ENCODE measurements at places on chromosomes 16 and 17.

- DNase-seq, result no peak
Measured at GRCh38 chr17:34826332-34826731, 134.9 kb downstream of the CCT6B start.

- no peak for DNase-seq
Measured at GRCh38 chr17:65617496-65617895, 56.0 kb upstream of the AXIN2 start.

- peak; percentile 64 for DNase-seq
Measured at GRCh38 chr16:78742501-78743283, 643.2 kb downstream of the WWOX start.

- no peak for DNase-seq
Measured at GRCh38 chr16:57630931-57631845, 2.8 kb downstream of the ADGRG1 start.

- DNase-seq, result no peak
Measured at GRCh38 chr17:14125518-14126137, 56.3 kb downstream of the COX10 start.

- DNase-seq, result no peak
Measured at GRCh38 chr16:88118376-88118775, 167.1 kb downstream of the BANP start.

GRCh38 chr16:83804366-83804765 lies 3.4 kb upstream of the HSBP1 start:
- DNase-seq, result no peak

DNA sequence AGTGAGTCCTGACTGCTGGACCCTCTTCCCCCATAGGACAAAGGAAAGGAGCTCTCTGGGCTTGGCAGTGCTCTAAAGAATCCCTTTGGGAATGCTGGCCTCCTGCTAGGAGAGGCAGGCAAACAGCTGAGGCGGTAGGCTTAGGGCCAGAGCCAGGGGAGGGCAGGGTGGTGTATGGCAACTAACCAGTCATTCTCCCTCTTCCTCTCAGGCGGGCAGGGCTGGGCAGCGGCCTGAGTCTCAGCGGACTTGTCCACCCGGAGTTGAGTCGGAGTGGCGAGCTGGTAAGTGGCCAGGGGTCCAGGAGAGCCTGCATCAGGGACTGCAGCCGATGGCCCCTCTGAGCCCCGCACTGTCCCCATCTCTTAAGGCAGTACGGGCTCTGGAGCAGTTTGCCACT lies 4.4 kb downstream of the ACADVL start:
- no peak for DNase-seq

GRCh38 chr16:70395345-70395901 lies 43.5 kb downstream of the ST3GAL2 start:
- DNase-seq, result peak; percentile 27

- no peak for DNase-seq
Measured at GRCh38 chr17:67053438-67054000, 9.2 kb downstream of the CACNG1 start.

GRCh38 chr16:30896261-30896888 lies at the start of gene CTF1:
Gene CTF1, plus strand, starts transcription at chr16:30896614. Its CDS starts 30 bp downstream, at chr16:30896644.
- DNase-seq, result no peak

GRCh38 chr17:79223471-79223870 lies 148.8 kb downstream of the ENGASE start:
- DNase-seq, result no peak

GRCh38 chr17:60888812-60889709 lies 211.4 kb downstream of the BCAS3 start:
- no peak for DNase-seq

GRCh38 chr16:55248058-55248457 lies 75.9 kb upstream of the IRX6 start:
- DNase-seq, result no peak

- DNase-seq, result no peak
Measured at GRCh38 chr16:62638964-62639870, 603.0 kb upstream of the CDH8 start.

- DNase-seq, result no peak
Measured at GRCh38 chr16:68893710-68894705, 50.7 kb downstream of the TANGO6 start.

DNA sequence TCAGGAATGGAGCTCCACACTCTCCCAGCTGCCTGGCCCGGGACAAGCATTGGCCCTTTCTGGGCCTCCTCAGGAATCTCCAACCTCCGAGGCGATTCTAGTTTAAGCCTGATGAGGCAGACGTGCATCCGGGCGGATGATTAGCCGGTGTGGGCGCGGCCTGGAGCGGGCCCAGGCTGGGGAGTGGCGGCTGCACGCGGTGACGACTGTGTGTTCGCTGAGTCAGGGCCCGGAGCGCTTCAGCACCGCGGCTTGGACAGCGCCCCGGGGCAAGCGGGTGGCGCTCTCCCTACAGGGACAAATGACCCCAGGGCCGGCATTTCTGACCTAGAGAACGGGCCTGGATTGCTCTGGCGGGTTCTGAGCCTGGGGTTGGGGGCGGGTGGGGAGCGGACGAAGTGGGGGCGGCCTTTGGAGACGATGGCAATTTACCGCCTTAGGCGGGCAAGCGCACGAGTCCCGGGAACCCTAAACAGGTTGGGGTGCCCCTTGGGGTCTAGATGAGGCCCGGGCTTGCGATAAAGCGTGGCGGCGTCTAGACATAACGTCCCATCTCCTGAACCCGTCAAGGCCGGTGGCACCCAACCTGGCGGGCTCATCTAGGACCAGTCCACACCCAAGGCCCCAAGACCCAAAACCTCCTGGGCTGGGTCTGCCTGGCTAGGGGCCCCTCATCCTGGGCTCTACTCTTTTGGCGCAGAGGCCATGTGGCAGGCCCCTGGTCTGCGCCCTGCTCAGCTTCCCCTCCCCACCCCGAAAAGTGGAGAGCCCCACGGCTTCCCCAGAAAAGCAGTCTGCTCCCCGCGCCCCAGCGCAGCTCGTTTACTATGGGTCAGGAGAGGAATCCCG lies 22.3 kb upstream of the ZNHIT3 start:
- DNase-seq, result no peak

- no peak for DNase-seq
Measured at GRCh38 chr17:58324056-58324408, 4.6 kb downstream of the TSPOAP1 start.

- DNase-seq, result no peak
Measured at GRCh38 chr17:77501751-77502625, 361.2 kb downstream of the SEC14L1 start.

DNA sequence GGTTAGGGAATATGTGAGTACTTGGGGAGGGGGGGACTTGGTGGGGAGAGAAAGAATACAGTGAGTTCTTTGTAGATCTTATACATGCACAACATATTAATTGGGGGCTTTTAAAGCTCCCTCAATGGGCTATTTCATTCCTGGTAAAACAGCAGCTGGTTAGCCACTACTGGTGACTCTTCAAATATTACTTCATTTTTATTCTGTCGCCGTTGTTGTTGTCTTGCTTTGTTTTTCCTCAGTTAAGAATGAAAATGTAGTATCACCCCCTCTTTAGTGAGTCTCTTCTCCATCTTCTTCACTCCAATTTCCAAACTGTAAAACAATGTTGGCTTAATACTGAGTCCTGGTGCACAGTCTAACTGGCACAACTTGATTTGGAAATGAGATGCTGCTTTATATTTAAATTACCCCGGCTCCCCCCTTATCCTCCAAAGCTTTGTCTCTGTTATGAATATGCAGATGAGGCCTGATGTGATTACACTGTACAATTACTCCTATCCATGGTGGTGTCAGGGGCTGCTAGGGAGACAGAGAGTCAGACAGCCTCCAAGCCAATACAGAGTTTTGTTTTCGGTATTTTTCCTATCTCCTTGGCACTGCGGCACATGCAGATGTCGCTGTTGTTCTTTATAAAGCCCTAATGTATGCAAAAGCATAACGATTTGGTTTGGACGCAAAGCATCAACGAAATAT lies 256.9 kb upstream of the PMFBP1 start:
- DNase-seq, result no peak

DNA sequence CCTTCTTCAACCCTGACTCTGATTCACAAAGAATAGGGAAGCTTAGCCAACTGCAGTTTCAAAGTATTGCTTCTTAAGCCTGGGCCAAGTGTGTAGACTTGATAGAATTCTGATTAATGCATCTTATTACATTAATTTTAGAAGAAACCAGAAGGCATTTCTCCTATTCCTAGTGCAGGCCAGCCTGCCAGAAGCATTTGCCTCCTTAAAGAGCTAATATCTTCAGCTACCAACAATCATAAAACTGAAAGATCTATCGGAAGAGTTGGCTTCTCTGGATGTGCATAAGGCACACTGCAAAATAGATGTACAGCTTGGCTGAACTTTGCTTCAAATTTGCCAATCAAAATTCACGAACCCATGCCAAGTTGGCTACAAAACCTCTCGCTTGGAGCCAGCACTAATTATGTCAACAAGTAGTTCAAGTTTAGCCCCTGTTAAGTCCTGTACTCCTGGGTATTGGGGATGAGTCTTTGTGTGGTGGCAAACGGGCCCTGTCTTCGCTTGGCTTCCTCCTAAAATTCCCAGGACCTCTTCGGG lies 717.8 kb downstream of the WWOX start:
- no peak for DNase-seq

GRCh38 chr17:2690165-2691068 lies 21.1 kb downstream of the CLUH start:
- DNase-seq, result no peak

DNA sequence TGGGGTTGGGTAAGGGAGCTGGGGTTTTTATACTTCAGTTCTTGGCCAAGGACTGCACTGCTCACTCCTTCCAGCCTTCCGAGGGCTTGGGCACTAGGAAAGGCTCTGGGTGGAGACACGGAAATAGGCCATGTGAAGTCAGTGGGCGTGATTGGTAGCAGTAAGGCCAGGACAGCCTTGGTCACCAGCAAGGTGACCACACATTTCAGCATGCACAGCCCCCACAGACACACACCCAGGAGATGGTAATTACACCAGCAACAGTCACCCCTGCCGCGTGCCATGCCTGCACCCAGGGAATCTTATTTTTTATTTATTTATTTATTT lies 252.5 kb downstream of the SEC14L1 start:
- no peak for DNase-seq

DNA sequence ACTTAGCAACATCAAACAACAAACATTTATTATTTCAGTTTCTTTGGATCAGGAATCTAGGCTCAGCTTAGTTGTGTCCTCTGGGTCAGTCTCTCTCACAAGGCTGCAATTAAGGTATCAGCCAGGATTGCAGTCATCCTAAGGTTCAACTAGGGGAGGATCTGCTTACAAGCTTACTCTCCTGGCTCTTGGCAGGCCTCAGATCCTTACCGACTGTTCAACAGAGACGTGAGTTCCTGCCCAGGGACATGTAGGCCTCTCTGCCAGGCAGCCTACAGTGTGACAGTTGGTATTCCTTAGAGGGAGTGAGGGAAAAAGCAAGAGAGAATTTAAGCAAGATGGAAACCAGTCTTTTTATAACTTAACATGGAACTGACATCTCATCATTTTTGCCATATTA lies 294.0 kb downstream of the ZFHX3 start:
- no peak for DNase-seq

DNA sequence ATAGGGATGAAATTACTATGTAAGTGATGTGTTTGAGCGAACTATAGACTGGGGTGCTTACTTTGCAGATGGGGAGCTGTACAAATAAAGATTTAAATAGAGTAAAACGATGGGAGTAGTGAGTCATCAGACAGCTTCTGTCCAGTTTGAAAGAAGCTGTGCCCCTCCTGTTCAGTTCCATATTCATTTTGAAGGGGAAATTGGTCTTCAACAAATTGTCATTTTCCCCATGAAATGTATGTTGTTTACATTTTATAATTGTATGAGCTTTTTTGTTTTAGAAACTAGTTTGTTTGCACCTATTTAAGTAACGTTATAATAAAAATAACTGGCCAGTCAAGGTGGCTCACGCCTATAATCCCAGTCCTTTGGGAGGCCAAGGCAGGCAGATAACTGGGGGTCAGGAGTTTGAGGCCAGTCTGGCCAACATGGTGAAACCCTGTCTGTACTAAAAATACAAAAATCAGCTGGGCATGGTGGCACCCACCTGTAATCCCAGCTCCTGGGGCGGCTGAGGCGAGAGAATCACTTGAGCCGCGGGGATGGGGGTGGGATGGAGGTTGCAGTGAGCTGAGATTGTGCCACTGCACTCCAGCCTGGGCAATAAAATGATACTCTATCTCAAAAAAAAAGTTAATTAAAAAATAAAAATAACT lies 20.2 kb downstream of the SEC14L1 start:
- DNase-seq, result no peak

DNA sequence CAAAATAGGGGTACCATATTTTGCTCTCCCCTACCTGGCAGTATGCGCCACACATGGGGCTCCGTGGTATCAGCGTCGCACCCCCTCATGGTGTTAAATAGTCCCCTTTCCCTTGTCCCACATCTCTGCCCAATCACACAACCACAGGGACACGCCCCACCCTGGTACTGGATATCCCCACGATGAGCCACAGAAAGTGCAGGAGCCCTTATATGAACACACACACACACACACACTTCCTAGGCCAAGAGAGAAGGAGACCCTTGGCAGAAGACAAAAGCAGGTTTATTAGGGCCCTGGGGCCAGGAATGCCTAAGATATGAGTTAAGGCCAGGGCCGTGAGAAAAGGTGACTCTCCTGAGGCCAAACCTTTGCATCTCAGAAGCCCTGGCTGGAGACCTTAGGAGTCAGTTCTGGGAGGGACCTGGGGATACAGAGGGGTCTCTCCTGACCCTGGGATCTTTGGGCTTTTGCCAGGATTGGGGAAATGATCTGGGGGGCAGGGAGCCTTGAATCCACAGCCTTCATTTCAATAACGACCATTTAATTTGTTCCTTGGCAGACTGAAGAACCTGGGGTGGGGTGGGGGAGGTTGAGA lies 11.6 kb downstream of the COPZ2 start:
- DNase-seq, result no peak

DNA sequence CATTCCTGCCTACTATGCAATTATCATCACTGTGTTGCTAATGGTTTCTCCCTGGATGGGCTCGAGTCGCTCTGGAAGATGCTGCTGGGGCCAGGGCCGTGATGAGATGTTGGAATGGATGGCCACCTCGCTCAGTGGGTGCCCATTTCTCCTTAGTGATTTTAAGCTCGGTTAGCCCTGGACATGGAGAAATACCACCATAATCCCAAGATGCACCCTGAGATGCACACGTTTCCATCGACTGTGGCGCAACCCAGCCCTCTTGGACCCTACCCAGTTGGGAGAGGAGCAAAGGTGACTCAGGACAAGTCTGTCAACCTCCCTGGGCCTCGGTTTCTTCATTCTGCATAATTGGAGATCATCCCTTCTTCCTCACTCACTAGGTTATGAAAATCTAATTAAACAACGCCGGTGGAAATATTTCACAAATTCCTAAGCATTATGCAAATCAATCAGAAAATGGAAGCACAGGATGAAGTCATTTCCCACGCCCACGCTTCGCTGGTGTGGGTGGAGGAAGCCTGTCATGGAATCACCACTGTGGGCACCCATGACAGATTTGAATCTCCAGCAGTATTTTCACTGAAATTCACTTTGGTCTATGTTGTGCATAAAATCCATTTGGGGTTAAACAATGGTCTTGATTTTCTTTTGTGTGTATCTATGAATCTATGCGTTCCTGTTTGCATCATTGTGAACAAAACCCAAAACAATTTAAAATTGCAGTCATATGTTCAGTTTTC lies 195.2 kb downstream of the AXIN2 start:
- DNase-seq, result no peak

GRCh38 chr17:76530095-76530723 lies 7.3 kb downstream of the CYGB start:
- no peak for DNase-seq

GRCh38 chr16:30567991-30568638 lies 3.4 kb downstream of the ZNF688 start:
- DNase-seq, result peak; percentile 37

- DNase-seq, result no peak
Measured at GRCh38 chr16:48597563-48598387, 12.2 kb downstream of the N4BP1 start.

GRCh38 chr17:75589919-75590303 lies 2.3 kb downstream of the MYO15B start:
- DNase-seq, result no peak

- no peak for DNase-seq
Measured at GRCh38 chr17:27461192-27461859, 5.1 kb downstream of the KSR1 start.

Measured in T follicular helper cell (primary cell).